Left kidney (tissue), 8 donors: ENCODE measurements at places on chromosomes 3 and 15. TPM values are rescaled to one million over a fixed set of nuclear protein-coding genes. Genes with fewer than 3 reads are reported as not detected.

Gene STRIT1
- polyA plus RNA-seq: 1.5 TPM

Gene DAZL
- not detected for polyA plus RNA-seq

Gene OR5K2
- 1.2 TPM for polyA plus RNA-seq

Gene NEK11
- 24.3 TPM for polyA plus RNA-seq

Gene NPHP3
- polyA plus RNA-seq: 88.9 TPM

Gene CFAP100
- polyA plus RNA-seq: 1.7 TPM

Gene GLCE
- 51.8 TPM for polyA plus RNA-seq

Gene MUC20
- polyA plus RNA-seq: 32.5 TPM

Gene PLSCR2
- polyA plus RNA-seq: 1.0 TPM

Gene TRH
- polyA plus RNA-seq: 0.12 TPM

Gene LEO1
- 38.3 TPM for polyA plus RNA-seq

Gene GRK7
- polyA plus RNA-seq: 0.18 TPM

Gene RFTN1
- polyA plus RNA-seq: 28.8 TPM

Gene ZMYND10
- 4.2 TPM for polyA plus RNA-seq

Gene GOLGA8S
- polyA plus RNA-seq: 1.4 TPM

Gene SST
- not detected for polyA plus RNA-seq

Gene WDR5B
- polyA plus RNA-seq: 11.6 TPM
